BE2C (cell line): ENCODE measurements at places on chromosomes 16 and 17.

GRCh38 chr17:70327723-70328122 lies 158.4 kb downstream of the KCNJ2 start:
- no peak for DNase-seq

GRCh38 chr17:51475730-51476129 lies 215.4 kb downstream of the UTP18 start:
- DNase-seq, result no peak

DNA sequence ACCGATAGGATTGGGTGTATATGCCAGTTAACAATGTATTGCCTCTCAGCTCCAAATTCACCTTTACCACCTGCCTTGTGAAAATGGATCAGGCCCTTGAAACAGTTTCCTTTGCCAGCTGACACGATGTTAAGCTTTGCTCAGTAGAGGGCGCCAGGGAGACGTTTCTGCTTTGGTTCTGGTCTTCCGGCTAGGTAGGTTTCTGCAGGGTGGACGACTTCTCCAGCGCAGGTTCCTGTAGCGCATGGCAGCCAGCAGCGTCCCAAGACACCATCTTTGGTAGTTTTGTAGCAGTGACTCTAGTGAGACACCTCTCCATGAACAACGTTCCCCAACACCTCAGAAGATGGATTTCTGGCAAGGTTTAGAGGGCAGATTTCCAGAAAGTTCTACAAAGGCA lies 24.0 kb downstream of the SYCE1L start:
- peak; percentile 45 for DNase-seq

DNA sequence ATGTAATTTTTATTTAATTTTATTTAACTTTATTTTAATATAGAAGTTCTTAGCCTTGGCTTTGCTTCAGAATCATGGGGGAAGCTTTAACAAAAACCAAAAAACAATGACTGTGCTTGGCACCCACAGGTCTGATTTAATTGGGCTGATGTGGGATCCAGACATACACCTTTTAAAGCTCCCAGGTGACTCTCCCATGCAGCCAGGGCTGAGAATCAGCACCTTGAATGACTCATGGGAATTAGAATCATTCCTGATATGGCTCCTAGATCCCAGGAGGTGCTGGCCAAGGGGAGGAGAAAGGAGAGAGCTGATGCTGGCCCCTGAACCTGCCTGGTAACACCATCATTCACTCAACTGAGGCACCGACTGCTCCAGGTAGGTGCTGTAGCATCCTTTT lies 240.7 kb downstream of the PARN start:
- no peak for DNase-seq

DNA sequence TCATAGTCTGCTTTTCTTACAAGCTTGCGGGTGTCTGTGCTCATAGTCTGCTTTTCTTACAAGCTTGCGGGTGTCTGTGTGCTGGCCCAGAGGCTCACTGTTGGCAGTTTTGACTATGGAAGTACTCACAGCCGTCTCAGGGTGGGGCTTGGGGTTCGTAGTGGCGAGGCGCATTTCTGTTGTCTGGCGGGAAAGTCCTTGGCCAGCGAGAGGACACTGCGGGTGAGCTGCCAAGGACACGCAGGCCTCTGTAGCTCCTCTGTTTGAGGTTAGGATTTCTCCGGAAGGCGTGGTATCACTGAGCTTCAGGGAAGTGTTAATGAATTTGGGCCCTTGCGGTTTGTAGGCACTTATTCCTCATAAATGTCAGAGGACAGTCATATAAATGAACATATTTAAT lies 13.5 kb downstream of the TBCD start:
- no peak for DNase-seq

GRCh38 chr17:1617620-1618174 lies 10.9 kb downstream of the SLC43A2 start:
- DNase-seq, result no peak

- no peak for DNase-seq
These were observed 7.3 kb downstream of the PMFBP1 start for GRCh38 chr16:72164691-72165090.

- no peak for DNase-seq
These were observed 20.1 kb downstream of the CMC2 start for GRCh38 chr16:80986557-80986956.

DNA sequence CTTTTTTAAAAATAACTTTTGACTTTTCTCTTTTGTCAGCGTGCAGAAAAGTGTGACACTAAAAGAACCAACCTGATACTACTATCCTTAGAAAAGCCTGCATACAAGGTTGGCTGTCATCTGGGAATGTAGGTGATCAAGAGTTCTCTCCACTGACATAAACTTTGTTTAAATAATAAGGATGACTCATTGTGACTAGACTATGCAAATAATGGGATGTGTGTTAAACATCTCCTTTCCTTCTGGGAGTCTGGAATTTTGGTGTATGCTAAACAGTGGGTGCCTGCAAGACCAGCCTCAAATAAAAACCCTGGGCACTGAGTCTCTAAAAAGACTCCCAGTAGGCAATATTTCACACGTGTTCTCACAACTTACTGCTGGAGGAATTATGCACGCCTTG lies 373.4 kb downstream of the CNTNAP4 start:
- no peak for DNase-seq

- DNase-seq, result no peak
These were observed 48.8 kb upstream of the IRX6 start for GRCh38 chr16:55275167-55275566.

DNA sequence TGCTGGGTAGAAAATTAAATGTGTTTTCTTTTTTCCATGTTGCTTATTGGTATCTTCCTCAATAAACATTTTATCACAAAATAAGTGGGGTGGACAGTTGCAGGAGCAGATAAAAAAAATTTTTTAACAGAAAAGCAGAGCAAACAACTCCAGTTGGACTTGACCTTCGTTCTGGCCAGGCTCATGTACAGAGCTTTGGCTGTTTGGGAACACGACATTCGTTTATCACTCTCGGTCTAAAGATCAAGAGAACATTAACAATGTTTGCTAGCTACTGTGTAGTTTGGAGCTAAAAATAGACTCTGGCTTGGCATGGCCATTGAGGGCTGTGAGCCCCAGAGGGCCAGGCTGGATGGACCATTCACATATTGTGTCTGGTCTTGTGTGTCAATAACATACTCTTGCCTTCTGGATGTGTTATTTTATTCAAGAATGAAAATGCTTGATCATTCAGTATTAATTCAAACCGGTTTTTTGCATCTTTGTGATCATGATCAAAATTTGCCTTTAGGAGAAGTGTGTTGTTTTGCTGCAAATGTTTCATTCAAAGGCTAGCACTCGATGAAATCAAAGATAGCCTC lies 56.6 kb downstream of the TMEM186 start:
- DNase-seq, result no peak

- DNase-seq, result no peak
These were observed 3.6 kb downstream of the GSE1 start for GRCh38 chr16:85616607-85617321.

- DNase-seq, result no peak
These were observed 2.4 kb upstream of the RIPOR1 start for GRCh38 chr16:67526149-67526791.

DNA sequence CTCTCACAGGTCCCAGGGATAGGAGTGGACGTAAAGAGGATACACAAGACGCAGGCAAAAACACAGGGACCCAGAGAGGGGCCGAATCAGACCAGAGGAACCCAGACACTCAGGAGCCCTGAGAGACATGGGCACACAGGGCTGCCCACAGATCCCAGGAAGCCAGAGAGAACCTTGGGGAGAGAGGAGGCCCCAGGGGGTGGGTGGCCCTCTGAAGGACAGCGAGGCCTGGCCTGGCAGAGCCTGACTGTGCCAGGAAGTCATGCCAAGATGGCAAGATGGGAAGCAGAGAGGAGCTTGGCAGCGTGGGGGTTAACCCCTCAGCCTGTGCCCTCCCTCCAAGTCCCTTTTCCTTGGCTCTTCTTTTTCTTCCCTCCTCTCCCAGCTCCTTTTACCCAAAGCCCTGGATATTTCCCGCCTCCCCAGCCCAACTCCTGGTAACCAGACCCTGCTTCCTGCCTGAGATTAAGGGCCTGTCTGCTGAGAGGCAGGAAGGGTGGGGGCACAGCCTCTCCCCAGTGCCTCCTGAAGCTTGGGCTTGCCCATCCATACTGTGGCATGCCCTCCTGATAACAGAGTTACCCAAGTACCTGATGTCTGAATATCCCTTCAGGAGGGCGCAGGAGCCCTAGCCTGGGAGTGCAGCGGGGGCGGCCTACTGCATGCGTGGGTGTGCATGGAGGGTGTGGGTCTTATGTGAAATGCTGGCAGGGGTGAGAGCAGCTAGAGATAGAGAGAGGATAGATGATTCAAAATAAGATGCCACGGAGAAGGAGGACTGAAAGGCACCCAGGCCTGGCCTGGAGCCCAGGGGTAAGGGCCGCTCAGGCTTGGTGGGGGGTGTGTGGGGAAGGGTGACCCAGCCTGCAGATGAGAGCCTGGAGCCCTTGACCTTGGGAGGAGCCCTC lies 6.0 kb upstream of the TBX21 start:
- DNase-seq, result no peak

GRCh38 chr17:2878751-2879254 lies 82.6 kb downstream of the RAP1GAP2 start:
- no peak for DNase-seq

DNA sequence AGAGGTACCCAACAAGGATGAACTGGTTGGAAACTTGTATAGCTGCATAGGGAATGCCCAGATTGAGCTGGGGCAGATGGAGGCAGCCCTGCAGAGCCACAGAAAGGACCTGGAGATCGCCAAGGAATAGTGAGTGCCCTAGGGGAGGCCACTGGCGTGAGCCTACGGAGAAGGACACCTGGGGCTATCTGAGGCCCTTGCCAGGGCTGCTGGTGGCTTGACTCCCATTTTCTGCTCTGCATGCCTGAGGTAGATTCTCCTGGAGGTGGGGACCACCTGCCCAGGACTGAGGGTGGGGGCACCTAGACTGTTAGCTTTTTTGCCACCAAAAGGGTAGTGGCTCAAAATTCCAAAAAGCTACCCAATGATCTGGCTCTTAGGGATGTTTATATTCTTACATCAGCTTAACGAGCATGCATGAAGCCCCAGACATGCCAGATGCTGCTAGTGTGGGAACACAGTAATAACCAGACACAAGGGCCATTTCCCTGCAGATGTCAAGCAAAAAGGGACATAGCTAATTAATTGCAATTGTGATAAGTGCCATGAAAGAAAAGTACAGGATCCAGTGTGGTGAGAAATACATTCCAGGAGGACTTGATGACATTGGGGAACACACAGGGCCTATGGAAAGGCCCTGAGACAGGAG lies 8.8 kb downstream of the ODAD4 start:
- DNase-seq, result no peak

DNA sequence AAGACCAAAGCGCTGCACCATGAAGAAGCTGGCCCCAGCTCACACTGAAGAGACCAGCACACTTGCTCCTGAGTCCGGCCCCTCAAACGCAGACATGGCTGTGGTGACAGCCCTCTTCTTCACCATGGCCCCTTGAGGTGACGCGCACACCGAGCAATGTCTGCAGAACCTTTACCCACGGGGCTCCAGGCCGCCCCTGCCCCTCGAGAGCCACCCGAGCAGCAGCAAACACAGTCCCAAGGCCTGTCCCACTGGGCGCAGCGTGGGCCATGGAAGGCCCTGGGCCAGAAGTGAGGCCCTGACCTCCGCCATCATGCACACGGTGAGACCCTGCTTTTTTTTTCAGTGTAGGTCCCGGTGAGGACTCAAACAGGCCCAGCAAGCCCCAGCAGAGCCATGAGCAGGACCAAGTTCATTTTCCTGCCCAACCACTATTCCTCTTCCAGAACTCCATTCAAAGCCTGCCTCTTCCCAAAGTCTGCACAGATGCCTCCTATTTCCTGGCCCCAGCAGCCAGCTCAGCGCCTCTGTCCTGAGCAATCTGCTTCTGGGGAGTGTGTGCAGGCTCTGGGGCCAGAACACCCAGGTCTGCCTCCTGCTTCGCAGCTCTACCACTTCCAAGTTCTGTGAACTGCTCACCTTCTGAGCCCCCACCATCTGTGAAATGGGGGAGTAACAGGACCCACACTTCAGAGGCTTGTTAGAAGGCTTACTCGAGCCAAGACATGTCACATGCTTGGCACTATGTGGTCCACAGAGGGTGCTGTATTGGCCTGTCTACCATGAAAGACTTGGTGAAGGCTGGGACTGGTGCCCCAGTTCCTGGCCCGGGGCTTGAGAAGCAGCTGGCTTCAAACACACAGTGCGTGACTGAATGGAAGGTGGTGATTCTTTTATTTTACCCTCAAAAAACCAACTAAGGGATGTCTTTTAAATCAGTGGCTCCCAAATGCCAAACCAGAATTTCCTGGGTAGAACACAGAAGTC lies 35.7 kb upstream of the GSG1L start:
- DNase-seq, result no peak

DNA sequence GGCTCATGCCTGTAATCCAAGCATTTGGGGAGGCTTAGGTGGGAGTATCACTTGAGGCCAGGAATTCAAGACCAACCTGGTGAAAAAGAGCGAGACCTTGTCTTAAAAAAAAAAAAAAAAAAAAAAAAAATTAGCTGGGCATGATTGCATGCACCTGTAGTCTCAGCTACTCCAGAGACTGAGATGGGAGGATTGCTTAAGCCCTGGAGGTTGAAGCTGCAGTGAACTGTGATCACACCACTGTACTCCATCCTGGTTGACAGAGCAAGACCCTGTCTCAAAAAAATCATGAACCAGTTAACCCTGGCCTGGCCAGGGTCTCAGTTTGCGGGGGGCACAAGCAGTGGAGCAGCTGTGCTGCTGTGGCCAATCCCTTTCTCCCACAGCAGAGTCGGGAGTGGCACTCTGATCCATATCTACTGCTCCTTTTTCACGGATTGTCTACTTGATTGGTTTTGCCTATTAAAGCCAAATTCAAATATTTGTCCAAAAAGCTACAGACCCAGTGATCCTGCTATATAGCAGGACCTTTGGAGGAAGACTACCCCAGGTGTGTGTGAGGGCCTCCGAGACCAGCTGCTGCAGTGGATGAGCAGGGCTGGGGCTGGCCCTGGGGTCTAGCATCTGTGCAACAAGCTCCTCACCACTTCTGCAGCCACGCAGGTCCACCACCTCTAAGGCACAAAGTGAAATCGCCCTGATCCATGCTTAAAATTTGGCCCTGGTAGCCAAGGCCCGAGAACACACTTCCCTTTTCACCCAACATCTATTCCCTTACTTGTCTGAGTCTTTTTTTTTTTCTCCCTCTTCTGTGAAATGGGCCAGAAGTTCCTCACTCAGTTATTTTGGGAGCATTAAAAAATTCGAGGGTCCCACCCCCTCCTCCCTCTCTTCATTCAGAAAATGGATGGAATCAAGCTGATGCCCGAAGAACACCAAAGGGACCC lies 48.2 kb downstream of the LDHD start:
- no peak for DNase-seq
